ENCODE measurements at places on chromosomes 11 and 22.

- DNase-seq = no peak
These were observed 52.4 kb downstream of the PICALM start for GRCh38 chr11:86016451-86016850.

- DNase-seq = no peak
These were observed 53.9 kb upstream of the GALNT18 start for GRCh38 chr11:11675671-11676181.

DNA sequence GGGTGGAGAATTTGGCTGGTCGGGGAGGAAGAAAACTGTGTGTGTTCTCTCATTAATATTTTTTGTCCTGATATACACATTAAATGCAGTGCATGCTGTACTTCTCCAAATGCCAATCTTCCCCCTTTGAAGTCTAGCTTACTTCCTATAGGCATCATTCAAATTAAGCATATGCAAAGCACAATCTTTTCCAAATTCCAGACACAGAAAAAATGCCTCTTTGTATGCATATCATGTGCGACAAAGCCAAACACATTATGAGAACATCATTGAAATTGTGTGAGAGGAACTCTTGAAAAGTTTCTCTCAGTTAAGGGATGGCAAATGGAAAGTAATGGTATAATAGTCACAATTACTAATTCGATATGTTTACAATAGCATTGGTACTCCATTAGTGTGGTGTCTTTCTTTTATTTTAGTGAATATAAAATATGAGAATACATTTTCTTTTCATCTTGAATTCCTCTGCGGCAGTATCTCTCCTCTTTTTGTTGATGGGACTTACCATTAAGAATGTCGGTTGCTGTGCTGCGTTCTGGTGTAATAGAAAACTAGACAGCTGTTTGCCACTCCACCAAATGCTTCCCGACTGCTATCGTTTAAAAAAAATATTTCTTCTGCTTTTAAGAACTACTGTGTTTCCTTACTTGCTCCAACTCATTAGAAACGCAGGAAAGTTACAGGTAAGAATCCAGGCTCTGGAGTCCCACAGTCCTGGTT lies 19.3 kb upstream of the NRIP3 start:
- no peak for DNase-seq

DNA sequence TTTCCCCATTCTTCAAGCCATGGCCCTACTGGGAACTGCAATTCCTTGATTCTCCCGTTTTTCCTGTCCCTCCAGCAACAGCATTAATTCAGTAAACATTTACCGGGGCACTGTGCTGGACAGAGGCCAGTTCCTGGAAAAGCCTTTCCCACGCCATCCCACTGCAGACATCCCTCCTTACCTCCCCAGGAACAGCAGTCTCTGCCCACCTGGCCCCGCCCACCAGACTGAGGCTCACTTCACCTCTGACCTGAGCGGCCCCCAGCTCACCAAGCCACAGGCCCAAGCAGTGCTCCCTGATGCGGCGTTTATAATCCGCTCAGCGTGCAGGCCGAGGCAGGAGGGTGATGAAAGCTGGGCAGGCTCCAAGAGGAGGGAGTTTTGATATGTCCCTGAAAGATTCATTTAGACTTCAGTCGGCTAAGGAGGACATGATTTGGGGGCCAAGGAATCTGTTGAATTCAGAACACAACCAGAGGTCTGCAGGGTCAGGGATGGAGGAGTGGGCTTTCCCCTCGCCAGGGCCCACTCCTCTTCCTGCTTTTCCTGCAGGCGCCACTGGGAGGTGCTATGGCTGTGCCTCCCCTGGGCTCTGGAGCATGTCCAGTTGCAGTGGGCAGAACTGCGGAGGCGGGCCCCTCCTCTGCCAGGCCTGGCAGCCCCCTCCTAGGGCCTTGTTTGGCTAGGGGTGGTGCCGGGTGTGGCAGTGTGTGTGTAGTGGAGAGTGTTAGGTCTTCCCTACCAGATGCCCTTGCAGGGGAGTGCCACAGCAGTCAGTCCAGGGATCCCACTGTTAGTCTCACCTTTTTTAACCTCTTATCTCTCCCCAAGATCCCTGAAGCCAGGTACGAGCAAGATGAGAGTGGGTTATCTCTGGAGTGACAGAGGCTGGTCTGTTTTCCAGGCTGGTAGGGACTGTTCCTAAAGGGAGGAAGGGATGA lies 1.4 kb upstream of the TAGLN start:
- no peak for DNase-seq

DNA sequence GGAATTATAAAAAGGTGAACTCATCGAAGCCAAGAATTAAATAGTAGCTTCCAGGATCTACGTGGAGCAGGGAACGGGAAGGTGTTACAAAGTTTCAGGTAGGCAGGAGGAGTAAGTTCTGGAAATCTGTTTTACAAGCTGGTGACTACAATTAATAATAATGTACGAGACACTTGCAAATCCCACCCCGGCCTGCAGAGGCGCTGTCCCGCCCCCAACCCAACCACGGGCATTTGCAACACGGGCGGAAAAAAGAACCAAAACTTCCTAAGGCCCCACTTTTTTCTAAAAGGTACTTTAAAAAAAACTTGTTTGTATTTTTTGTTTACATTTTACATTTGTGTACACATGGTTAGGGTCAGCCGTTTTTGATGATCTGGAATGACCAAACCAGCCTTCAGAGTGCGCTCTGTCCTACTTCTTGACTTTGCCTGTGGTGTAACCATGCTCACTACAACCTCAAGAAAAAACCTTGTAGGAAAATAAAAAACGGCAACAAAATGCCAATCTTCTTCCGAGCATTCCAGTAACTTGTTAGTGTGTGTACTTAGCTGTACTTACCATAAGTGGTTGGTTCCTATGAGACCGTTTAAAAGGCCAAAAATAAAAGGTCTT lies 449.6 kb upstream of the B3GAT1 start:
- DNase-seq = no peak

GRCh38 chr11:134558258-134558835 lies 146.3 kb upstream of the B3GAT1 start:
- DNase-seq = no peak

DNA sequence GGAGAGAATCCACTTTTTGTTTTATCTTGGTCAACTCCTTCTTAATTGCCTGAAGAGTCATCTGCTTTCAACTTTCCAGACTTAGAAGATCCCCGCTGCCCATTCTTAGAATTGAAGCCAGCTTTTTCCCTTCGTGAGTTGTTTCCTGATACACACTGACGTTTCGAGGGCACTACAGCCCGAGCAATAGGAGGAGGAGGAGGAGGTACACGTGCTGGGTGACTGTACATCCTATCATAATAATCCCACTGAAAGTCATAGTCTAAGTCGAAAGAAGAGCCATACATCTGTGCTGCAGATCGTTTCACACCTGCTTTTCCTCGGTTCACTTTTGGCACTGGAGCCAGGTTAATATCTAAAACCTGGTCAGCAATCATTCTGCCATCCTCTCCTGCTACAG lies 606.1 kb downstream of the DLG2 start:
- DNase-seq = no peak

DNA sequence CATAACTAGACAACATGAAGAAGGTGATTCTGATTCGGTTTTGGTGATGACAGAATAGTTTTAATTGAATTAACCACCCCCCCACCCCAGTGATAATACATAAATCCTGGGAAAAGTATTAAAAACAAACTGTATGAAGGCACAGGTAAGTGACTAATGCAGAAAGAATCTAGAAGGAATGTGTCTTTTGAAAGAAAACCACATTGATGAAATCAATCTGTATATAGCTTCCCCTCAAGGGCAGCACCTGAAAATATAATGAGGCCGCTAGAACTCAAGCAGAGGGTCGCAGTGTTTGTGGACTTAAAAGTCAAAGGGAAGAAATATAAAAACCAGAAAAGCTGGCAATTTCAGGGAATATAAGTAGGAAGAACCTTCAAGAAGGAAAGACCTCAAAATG lies 580.5 kb upstream of the CHORDC1 start:
- no peak for DNase-seq

DNA sequence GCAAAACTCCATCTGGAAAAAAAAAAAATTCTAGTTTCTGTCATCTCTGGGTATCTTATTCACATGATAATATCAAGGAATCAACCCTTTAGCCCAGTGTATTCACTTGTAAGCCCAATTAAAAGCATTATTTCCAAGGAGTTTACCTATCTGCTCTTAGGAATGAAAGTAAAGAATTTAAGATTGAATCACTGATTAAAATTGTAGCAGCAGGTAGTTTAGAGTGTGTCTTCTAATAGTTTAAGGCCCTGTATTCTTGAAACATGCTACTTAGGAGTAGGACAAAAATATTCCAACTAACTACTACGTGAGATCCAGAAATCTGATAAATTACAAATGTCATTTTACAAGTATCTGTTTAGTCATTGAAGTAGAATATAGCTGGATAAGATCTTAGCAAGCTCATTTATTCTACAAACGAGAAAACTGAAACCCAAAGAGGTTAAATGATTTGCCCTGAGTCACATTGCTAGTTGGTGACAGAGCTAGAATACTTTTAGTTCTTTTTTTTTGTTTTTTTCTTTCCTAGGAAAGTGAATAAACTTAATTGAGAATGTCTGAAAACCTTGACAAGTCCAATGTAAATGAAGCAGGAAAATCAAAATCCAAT lies 4.0 kb downstream of the TCP11L1 start:
- DNase-seq = no peak

DNA sequence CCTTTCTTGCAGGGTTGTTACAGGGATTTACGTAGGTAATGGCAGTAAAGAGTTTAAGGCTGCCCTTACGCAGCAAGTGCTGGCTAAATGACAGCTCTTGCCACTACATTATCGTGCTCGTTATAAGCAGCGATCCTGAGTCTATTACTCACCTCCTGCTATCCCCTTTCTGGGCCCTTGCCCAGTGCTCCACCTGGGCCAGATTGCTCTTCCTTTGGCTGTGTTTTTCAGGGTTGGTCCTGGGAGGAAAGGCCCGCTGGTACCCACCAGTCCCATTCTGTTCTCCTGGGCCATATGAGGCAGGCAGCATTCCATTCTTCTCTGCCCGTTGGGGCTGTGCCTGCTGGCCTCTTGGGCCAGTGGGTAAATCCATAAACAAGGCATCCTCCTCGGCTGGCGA lies 87.5 kb downstream of the C11orf58 start:
- DNase-seq = no peak

- DNase-seq = no peak
These were observed 3.9 kb downstream of the SCGB2A2 start for GRCh38 chr11:62273789-62274275.

GRCh38 chr22:33006220-33006954 lies 51.8 kb downstream of the SYN3 start:
- DNase-seq = no peak

GRCh38 chr11:73158356-73159051 lies 16.4 kb upstream of the FCHSD2 start:
- DNase-seq = no peak

GRCh38 chr22:46073683-46074504 lies 76.4 kb upstream of the PPARA start:
- no peak for DNase-seq

- DNase-seq = no peak
These were observed 3.9 kb downstream of the TOLLIP start for GRCh38 chr11:1305501-1306056.

All from T-helper 1 cell (primary cell).